Activated CD4-positive, alpha-beta T cell treated with anti-CD3 and anti-CD28 coated beads for 36 hours (primary cell): ENCODE measurements at places on chromosomes 5 and 9. TPM values are rescaled to one million over a fixed set of nuclear protein-coding genes. Genes with fewer than 3 reads are reported as not detected.
A peak's percentile ranks its signal among the peaks of the same experiment; 100 is the strongest.

The LCN1 gene
- not detected for total RNA-seq

DNA sequence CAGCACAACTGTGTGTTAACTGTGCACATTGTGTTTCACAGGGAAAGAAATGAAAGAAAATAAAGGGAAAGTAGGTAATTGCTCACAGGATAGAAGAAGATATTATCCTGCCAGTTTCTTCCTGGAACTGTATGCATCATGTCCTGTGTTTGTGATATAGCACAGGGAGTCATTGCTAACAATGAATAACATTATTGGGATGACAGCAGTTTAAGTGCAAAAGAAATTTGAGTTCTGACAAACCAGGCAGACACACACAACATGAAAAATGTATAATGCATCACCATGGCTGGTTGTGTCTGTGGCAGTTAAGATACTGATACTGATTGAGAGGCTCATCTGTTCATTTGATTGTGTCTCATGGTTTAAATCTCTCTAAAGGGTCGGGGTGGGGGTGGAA, 145.4 kb downstream of the SPATA31D1 start:
- no peak overlapping the region for H3K27ac ChIP-seq
- DNase-seq = no peak
- no peak overlapping the region for H3K4me3 ChIP-seq
- no peaks in the 10 kb centered on the region for H3K36me3 ChIP-seq
- H3K27me3 ChIP-seq = no peaks in the 10 kb centered on the region

- H3K4me1 ChIP-seq = peaks cover 18% of the 10 kb centered on the region
- H3K4me3 ChIP-seq = no peak overlapping the region
- H3K27ac ChIP-seq = no peak overlapping the region
- peaks cover 3% of the 10 kb centered on the region for H3K36me3 ChIP-seq
Observed at GRCh38 chr5:10567781-10568321, 4.0 kb downstream of the ANKRD33B start.

The PCDHB8 gene
- total RNA-seq = not detected

The CDH6 gene
- total RNA-seq = not detected

The CER1 gene
- total RNA-seq = not detected

DNA sequence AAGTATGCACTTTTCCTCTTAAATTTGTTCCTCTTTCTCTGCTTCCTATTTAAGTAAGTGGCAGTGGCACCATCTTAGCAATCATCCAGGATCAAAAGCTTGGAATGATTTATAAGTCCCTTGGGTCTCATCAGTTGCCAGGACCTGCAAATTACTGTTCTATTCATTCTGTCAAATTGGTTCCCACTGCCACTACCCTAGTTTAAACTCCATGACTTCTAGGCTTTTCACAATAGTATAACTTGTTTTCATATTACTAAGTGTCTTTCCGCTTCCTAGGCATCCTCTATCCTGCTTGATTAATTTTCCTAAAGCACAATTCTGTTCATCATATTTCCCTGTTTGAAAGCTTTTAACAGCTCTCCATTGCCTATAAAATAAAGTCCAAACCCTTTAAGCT, 363.9 kb upstream of the MEF2C start:
- no peaks in the 10 kb centered on the region for H3K36me3 ChIP-seq
- H3K27me3 ChIP-seq = no peaks in the 10 kb centered on the region
- H3K4me1 ChIP-seq = peaks cover 3% of the 10 kb centered on the region
- DNase-seq = no peak
- no peak overlapping the region for H3K27ac ChIP-seq

The PRLR gene
- total RNA-seq = 0.02 TPM

The IL9 gene
- total RNA-seq = 48.1 TPM

GRCh38 chr5:155815248-155815647, 511.7 kb upstream of the SGCD start:
- no peaks in the 10 kb centered on the region for H3K36me3 ChIP-seq
- no peaks in the 10 kb centered on the region for H3K4me1 ChIP-seq
- H3K27me3 ChIP-seq = no peaks in the 10 kb centered on the region
- H3K4me3 ChIP-seq = no peak overlapping the region
- no peak for DNase-seq
- H3K27ac ChIP-seq = no peak overlapping the region

- peaks cover 17% of the 10 kb centered on the region for H3K4me1 ChIP-seq
- H3K27ac ChIP-seq = peak overlapping the region; percentile 11
- H3K4me3 ChIP-seq = no peak overlapping the region
- no peaks in the 10 kb centered on the region for H3K27me3 ChIP-seq
Observed at GRCh38 chr9:89350988-89351557, 32.8 kb downstream of the SECISBP2 start.

DNA sequence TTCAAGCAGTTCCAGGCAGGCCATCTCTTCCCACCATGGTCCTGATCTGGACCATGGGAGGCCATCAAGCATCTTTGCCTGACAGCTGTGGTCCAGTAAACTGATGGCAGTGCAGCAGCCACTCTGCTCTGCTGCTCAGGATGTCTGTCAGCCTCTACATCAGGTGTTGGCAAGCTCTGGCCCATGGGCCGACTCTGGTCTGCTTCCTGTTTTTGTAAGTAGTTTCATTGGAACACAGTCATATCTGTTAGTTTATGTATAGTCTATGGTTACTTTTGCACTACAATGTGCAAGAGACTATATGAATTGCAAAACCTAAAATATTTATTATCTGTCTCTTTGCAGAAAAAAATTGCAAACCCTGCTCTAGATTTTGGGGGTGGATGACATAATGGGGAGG, 225.0 kb downstream of the KCTD16 start:
- peaks cover 1% of the 10 kb centered on the region for H3K27me3 ChIP-seq
- H3K27ac ChIP-seq = no peak overlapping the region

The CNTNAP3B gene
- not detected for total RNA-seq

DNA sequence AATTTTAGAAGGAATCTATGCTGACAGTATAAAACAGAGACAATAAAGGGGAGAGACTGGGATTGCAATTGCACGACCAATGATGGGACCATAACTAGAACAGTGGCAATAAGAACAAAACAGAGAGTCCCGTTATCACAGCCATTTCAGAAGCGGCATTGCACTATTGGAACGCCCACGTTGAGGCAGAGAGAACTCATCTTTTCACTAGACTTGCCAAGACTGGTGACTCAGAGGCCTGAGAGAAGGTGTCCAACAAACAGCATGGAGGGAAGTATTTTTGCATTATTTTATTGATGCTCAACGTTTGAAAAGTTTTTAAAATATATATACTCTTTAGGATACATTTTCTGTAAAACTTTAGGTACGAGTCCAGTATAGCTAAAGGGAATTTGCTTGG, 737.7 kb downstream of the TLE1 start:
- H3K27me3 ChIP-seq = no peaks in the 10 kb centered on the region
- no peak overlapping the region for H3K4me3 ChIP-seq
- no peak for DNase-seq
- no peaks in the 10 kb centered on the region for H3K36me3 ChIP-seq

- H3K27ac ChIP-seq = no peak overlapping the region
- no peaks in the 10 kb centered on the region for H3K36me3 ChIP-seq
- no peak overlapping the region for H3K4me3 ChIP-seq
- H3K4me1 ChIP-seq = no peaks in the 10 kb centered on the region
Observed at GRCh38 chr5:74303578-74303977, 336.9 kb downstream of the ENC1 start.

- peaks cover 51% of the 10 kb centered on the region for H3K4me1 ChIP-seq
- peak overlapping the region; percentile 84 for H3K27ac ChIP-seq
- peaks cover 41% of the 10 kb centered on the region for H3K36me3 ChIP-seq
- peak; percentile 33 for DNase-seq
- peak overlapping the region; percentile 92 for H3K4me3 ChIP-seq
Observed at GRCh38 chr5:10250806-10251276, 761 bp downstream of the CCT5 start.

The SLC34A1 gene
- total RNA-seq = not detected

The NR2F1-AS1 gene
- total RNA-seq = not detected

- DNase-seq = no peak
- H3K27ac ChIP-seq = no peak overlapping the region
- peaks cover 51% of the 10 kb centered on the region for H3K36me3 ChIP-seq
- peaks cover 3% of the 10 kb centered on the region for H3K4me1 ChIP-seq
- no peaks in the 10 kb centered on the region for H3K27me3 ChIP-seq
Observed at GRCh38 chr5:172216345-172216744, 22.4 kb downstream of the EFCAB9 start.

- peaks cover 21% of the 10 kb centered on the region for H3K4me1 ChIP-seq
- DNase-seq = no peak
- no peak overlapping the region for H3K4me3 ChIP-seq
- H3K36me3 ChIP-seq = peaks cover 29% of the 10 kb centered on the region
- H3K27me3 ChIP-seq = no peaks in the 10 kb centered on the region
- no peak overlapping the region for H3K27ac ChIP-seq
Observed at GRCh38 chr9:125586172-125586511, 120.9 kb downstream of the MAPKAP1 start.

- H3K27me3 ChIP-seq = no peaks in the 10 kb centered on the region
- no peaks in the 10 kb centered on the region for H3K4me1 ChIP-seq
- H3K36me3 ChIP-seq = no peaks in the 10 kb centered on the region
- DNase-seq = no peak
Observed at GRCh38 chr5:91599863-91600262, 216.7 kb upstream of the ARRDC3 start.

GRCh38 chr9:107948086-107948485, 458.5 kb upstream of the KLF4 start:
- no peak overlapping the region for H3K4me3 ChIP-seq
- H3K4me1 ChIP-seq = no peaks in the 10 kb centered on the region
- H3K27me3 ChIP-seq = peaks cover 4% of the 10 kb centered on the region
- no peak overlapping the region for H3K27ac ChIP-seq
- H3K36me3 ChIP-seq = no peaks in the 10 kb centered on the region
- DNase-seq = no peak

GRCh38 chr9:72129271-72130156, 19.7 kb upstream of the GDA start:
- no peak overlapping the region for H3K27ac ChIP-seq
- H3K27me3 ChIP-seq = peaks cover 8% of the 10 kb centered on the region
- no peak overlapping the region for H3K4me3 ChIP-seq
- no peaks in the 10 kb centered on the region for H3K4me1 ChIP-seq
- H3K36me3 ChIP-seq = no peaks in the 10 kb centered on the region

- peak overlapping the region; percentile 97 for H3K27ac ChIP-seq
- H3K27me3 ChIP-seq = no peaks in the 10 kb centered on the region
- peaks cover 70% of the 10 kb centered on the region for H3K36me3 ChIP-seq
- peak; percentile 57 for DNase-seq
- peaks cover 44% of the 10 kb centered on the region for H3K4me1 ChIP-seq
Observed at GRCh38 chr9:133349965-133350616, 2.1 kb downstream of the RPL7A start.

The PCDHGA4 gene
- 0.11 TPM for total RNA-seq

DNA sequence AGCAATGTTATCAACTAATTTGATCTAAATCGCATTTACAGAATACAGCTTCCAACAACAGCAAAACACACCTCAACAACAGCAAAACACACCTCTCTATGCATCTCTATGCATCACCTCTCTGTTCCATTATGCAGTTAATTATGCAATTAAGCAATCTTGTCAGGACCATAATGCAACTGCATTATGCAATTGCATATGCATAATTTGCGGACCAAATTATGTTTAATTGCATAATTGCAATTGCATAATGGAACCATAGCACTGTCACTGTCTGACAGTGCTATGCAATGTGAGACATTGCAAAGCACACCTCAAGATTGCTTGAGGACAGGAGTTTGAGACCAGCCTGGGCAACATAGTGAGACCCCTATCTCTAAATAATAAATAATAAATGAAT, 80.4 kb upstream of the PRSS3 start:
- H3K4me1 ChIP-seq = peaks cover 4% of the 10 kb centered on the region
- H3K4me3 ChIP-seq = no peak overlapping the region
- H3K27me3 ChIP-seq = peaks cover 8% of the 10 kb centered on the region
- no peak for DNase-seq
- no peaks in the 10 kb centered on the region for H3K36me3 ChIP-seq

DNA sequence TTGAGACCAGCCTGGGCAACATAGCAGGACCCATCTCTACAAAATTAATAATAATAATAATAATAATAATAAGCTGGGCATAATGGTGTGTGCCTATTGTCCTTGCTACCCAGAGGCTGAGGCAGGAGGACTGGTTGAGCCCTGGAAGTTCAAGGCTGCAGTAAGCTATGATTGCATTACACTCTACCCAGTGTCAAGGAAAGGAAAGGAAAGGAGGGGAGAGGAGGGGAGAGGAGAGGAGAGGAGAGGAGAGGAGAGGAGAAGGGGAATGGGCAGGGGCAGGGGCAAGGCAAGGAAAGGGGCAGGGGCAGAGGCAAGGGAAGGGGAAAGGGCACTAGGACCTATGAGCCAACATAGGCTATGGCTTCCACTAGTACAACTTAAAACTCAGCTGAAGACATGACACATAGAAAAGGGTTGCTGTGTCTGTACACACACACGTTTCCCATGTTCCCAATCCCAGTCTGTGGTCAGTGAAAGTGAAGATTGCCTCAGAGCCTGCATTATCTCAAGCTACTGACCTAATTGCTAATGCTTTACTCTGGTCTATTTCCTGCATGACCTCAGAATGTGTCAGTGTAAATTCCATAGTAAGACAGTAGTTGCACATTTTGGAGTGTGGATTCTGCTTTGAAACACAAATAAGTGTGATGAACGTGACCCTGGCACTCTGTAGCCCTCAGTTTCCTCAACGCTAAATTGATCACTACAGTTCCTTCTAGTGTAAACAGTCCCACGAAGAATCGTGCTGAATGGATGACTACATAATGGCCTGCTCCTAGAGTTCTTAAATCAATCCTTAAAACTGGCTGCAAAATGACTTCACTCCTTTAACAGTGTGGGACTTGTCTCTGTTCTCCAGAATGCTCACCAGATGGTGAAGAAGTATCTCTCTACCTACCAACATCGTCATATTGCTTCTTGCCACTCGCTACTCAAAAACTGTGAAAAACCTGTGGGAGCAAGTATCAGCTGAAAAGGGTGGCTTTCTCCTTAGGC, 497.0 kb downstream of the RAB3C start:
- H3K4me3 ChIP-seq = no peak overlapping the region
- H3K27me3 ChIP-seq = peaks cover 5% of the 10 kb centered on the region
- no peak for DNase-seq
- no peaks in the 10 kb centered on the region for H3K36me3 ChIP-seq
- no peaks in the 10 kb centered on the region for H3K4me1 ChIP-seq

GRCh38 chr9:127848756-127849504, 5.5 kb downstream of the ENG start:
- DNase-seq = no peak
- H3K4me1 ChIP-seq = peaks cover 17% of the 10 kb centered on the region
- no peak overlapping the region for H3K27ac ChIP-seq
- H3K27me3 ChIP-seq = no peaks in the 10 kb centered on the region

GRCh38 chr5:159887050-159887449, 29.2 kb upstream of the ADRA1B start:
- H3K27me3 ChIP-seq = peaks cover 13% of the 10 kb centered on the region
- no peak overlapping the region for H3K4me3 ChIP-seq
- no peaks in the 10 kb centered on the region for H3K36me3 ChIP-seq
- no peaks in the 10 kb centered on the region for H3K4me1 ChIP-seq
- DNase-seq = no peak

The OR1J1 gene
- total RNA-seq = not detected

DNA sequence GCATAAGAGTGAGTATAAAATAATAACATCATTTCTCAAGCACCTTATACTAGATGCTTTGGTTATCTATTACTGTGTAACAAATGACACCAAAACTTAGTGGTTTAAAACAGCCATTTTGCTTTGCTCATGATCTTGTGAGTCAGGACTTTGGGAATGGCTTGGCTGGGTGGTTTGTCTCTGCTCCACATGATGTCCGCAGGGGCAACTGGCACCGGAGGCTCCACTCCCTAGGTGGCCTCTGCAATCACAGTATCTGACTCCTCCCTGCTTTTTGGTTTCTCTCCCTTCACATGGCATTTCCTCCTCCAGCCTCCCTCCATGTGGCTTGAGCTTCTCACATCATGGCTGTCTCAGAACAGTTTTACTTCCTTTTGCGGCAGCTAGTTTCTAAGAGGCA, 259.5 kb downstream of the GAS1 start:
- no peaks in the 10 kb centered on the region for H3K4me1 ChIP-seq
- H3K4me3 ChIP-seq = no peak overlapping the region
- peaks cover 9% of the 10 kb centered on the region for H3K27me3 ChIP-seq
- DNase-seq = no peak
- no peak overlapping the region for H3K27ac ChIP-seq
